DMS79 treated with DMSO at 0.1 percent for 48 hours (cell line): ENCODE measurements at places on chromosomes 4 and X.

- no peak for DNase-seq
These were observed 112.0 kb upstream of the NDP start for GRCh38 chrX:44085209-44085608.

GRCh38 chrX:44225667-44226066 lies 117.8 kb downstream of the EFHC2 start:
- no peak for DNase-seq

GRCh38 chr4:73673286-73673685 lies 53.0 kb upstream of the RASSF6 start:
- no peak for DNase-seq

DNA sequence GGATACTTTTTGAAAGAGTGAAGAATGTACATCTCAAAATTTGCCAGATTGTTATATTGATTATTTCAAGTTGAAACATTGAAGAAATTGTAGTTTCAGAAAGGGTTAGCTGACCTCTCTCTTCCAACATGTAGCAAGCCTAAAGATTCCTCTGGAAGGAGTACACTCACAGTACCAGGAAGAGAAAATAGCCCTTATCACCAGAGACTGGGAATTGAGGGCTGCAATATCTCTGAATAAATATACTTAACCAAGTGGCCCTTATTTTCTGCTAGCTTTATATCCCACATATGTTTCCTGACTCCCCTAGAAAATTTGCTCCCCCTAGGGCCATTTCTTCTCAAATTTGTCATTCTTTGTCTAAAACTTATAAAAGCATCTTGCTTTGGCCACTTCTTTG lies 332.2 kb downstream of the GASK1B start:
- DNase-seq, result no peak

- DNase-seq, result no peak
These were observed 30.7 kb downstream of the CBR4 start for GRCh38 chr4:168979338-168979737.

DNA sequence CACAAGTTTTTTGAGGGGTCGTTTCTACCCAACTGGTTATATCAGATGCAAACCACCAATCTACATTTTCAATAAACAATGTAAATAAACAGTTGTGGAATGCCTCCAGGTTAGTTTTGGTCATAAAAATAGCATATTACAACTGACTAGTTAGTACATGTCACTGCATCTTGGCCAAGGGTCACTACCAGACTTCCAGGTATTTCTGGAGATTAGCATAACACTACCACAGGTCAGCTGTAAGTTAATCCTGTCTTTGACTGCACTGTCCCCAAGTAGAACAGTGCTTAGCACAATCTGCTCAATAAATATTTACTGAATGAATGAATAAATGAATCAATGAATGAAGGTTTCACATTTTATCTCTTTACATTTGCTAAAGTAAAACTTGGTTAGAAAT lies 64.4 kb downstream of the TBC1D19 start:
- DNase-seq, result no peak

DNA sequence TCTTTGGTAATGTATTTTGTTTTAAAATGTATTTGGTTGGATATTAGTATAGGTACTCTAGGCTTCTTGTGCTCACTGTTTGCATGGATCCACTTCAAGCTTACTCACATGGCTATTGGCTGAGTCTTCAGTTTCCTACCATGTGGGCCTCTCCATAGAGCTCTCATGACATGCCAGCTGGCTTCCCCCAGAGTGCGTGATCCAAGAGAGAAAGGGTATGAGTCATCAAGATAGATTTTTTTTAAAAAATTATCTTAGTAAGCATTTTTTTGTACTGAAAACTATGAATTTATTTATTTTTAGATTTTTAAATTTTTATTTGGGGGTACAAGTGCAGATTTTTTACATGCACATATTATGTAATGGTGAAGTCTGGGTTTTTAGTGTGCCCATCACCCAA lies 219.1 kb upstream of the AMOT start:
- no peak for DNase-seq

DNA sequence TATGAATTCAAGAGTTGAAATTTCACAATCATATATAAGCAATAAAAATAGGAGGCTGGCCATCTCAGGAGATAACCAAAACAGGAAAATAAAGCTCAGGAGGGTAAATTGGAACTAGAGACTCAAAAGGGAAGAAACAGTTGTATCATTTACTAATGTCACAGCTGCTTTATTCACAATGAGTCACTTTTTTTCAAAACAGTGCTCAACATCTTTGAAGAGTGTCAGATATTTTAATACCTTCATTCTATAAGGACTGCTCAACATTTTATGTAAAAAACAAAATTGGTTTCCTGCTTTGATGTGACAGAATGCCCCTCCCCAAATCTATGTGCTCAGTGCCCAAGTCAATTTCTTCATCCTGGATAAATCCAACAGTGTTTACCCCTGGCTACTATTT lies 97.7 kb downstream of the DDX60 start:
- DNase-seq, result no peak

- no peak for DNase-seq
These were observed 47.5 kb downstream of the GASK1B start for GRCh38 chr4:158125310-158125709.

- DNase-seq, result no peak
These were observed 1753.2 kb upstream of the PCDH7 start for GRCh38 chr4:28966982-28967381.

DNA sequence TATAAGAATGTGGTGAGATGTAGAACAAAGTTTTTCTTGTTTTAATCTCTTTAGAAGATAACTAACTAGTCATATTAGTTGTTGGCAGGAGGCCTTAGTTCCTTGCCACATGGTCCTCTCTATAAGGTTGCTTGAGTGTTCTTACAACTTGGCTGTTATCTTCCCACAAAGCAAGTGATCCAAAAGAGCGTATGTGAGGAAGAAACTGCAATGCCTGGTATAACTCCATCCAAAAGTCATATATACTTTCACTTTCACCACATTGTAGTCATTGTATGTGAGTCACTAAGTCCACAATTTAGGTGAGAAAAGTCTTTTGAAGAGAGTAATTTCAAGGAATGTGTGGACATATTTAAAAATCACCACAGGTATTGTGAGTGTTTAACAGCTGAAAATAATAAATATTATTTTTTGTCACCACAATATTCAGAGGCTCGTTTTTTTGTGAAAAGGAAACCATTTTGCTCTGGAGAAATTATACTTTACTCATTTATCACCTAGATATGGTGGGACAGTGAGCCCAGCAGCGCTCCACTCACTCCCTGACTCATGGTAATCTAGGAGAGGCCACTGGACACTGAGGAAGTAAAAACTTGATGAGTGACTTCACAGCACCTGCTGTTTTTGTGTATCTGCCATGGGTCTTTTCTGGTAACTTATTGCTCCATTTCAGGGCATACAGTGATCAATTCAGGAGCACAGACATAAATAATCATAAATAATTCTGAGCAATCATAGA lies 369.4 kb upstream of the NDST3 start:
- DNase-seq, result no peak

- DNase-seq, result no peak
These were observed 361.3 kb downstream of the OPHN1 start for GRCh38 chrX:68072041-68072440.

DNA sequence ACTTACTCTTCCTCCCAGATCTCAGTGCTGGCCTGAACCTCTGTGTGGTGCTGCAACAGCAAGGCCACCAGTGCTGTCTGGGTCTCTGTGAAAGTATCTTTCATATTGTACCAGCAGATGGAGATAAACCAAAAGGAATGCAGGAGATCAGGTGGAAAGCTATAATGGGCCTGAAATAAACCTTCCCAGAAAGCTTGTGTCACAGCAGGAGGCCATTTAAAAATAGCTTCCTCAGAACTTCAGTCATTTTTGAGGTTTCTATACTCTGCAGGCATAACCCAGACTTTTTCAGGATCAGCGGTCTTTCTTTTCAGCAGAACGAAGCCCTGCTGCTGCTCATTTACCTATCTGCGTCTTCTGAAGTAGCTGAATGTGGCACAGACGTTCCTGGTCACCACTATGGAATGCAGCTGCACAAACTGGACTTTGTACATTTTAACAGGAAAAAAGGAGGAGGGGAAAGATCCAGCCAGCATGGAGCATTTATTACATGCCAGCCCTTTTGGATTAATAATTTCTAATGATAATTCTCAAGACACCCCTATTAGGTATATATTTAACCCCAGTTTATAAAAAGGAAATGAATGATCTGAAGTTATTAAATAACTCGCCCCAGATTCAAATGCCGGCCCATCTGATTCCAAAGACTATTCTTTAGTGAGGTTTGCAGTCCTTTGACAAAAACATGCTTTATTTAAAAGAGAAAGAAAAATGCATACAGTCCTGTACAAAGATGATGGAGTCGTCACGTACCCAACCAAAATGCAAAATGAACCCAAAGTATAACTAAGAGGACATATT lies 119.7 kb downstream of the NFKB1 start:
- peak; percentile 14 for DNase-seq

DNA sequence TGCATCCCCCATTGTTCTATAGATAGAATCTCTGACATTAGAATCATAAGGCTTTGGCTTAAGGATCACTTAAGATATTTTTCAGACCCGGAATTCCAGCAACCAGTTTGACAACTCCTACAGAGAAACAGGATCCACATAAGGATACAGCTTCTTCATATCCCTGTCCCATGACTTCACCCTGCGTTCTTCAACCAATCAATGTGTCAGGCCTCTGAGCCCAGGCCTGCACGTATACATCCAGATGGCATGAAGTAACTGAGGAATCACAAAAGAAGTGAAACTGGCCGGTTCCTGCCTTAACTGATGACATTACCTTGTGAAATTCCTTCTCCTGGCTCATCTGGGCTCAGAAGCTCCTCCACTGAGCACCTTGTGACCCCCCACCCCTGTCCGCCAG lies 85.1 kb downstream of the MFAP3L start:
- no peak for DNase-seq

GRCh38 chr4:146224326-146224966 lies 10.1 kb downstream of the REELD1 start:
- DNase-seq, result no peak

DNA sequence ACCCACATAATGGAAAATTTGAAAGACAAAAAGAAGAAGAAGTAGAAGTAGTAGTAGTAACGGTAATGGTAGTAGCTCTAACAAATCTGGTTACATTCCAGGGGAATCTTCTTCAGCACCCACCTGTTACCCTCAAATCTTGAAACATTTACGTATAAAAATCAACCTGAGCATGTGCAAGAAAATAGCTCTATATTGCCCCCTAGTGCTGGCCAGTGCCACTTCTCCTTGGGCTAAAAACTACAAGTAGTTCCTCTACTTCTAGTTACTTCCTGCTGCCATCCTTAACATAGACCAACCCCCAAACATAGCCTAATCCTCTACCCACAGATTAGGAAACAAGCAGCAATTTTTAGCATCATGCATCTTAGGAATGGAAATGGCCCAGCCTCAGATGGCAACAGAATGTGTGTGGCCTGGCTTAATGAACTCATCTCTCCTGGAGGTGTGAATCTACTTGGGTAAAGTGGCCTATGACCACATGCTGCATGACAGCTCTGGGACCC lies 3.1 kb downstream of the PDGFC start:
- peak; percentile 20 for DNase-seq

- no peak for DNase-seq
These were observed 55.6 kb upstream of the STS start for GRCh38 chrX:7091923-7092322.

DNA sequence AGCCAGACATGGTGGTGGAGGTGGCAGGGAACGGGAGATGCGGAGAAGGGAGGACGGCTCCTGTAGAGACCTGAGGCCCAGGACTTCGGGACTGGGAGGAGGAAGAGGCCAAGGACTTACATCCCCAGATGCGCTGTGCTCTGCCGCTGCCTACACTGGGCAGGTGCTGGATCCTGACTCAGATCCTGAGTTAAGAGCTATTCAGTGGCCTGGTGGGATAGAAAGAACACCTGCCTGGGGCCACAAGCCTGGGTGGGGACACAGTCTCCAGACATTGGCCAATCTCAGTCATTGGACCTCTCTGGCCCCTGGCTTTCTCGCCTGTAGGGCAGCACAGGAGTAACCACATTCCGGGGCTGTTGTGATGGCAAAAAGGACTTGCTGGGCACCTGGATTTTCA lies 10.9 kb upstream of the MSX1 start:
- no peak for DNase-seq

GRCh38 chr4:38931125-38931524 lies 63.5 kb downstream of the FAM114A1 start:
- no peak for DNase-seq

GRCh38 chrX:107450823-107451509 lies 1.5 kb downstream of the FRMPD3 start:
- peak; percentile 35 for DNase-seq

DNA sequence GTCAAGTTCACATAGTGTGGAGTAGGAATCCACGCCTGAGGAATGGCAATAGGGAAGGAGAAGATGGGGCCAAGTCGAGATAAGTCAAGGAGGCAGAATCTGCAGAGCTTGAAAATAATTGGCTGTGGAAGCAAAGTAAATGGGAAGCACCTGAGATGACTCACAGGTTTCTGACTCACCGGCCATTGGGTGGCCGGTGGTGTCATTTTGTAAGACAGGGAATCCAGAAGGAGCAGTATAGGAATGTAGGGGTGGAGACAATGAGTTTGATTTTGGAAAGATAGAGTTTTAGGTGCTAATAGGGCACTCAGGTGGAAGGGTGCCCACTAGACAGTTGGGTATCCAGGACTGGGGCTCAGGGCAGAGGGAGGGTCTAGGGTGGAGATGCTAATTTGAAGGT lies 201.0 kb upstream of the MAMLD1 start:
- no peak for DNase-seq

- DNase-seq, result no peak
These were observed 29.5 kb downstream of the MSL3 start for GRCh38 chrX:11787564-11787963.

DNA sequence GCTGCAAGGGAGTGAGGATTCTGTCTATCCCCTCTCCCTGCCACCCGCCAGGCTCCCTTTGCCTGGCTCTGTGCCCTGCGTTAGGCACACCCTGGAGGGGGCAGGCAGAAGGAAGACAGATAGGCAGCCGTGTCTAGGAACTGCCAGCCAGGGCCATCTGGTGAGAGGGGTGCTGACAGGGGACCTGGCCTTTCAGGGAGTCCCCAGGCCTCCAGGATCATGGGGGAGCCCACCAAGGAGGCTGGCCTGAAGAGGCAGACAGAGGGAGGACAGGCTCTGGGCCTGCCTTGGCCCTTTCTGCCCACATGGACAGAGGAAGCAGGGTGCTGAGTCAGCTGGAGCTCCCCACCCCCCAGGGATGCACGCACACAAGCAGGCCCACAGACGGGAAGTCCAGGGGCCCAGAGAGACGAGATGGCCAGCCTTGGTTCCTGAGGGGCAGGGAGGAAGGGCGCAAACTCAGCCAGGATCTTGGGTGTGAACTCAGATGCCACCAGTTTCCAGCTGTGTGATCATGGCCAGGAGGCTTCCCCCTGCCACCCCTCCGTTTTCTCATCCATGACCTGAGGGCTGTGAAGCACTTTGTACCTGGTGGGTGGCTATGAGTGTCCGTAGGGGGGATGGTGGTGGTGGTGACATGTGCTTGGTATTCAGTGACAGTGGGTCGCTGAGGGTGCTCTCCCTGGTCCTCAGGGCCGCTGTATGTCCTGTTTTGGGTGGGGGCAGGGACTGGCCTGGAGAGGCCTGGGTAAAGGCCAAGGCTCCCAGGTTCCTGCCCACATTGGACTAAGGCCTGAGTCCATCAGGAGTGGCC lies 1.8 kb downstream of the SH3BP2 start:
- no peak for DNase-seq
